GM12864 (cell line): ENCODE measurements at places on chromosomes 16 and 17.

DNA sequence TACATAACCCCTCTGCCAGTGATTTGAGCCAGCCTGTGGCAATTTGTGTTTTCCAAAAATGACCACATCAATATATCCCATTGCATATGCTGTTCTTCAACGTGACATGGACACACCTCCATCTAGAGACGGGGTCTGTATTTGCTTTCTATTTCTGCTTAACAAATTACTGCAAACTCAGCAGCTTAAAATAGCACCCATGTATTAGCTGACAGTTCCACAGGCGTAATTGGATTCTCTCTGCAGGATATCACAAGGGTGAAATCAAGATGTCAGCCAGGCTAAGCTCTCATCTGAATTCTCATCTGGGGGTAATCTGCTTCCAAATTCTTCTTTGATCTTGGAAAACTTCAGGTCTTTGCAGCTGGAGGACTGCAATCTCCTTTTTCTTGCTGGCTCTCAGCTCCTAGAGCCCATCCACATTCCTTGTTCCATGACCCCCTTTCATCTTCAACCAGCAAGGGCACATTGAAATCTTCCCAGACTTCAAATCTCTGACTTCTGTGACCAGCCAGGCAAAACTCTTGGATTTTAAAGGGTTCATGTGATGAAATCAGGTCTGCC is 8.2 kb downstream of the KRT9 start:
- DNase-seq, result no peak

- DNase-seq, result no peak
Measured at GRCh38 chr16:75264457-75264998, 13.1 kb upstream of the BCAR1 start.

GRCh38 chr17:81583589-81584342 is 31.6 kb upstream of the FAAP100 start:
- DNase-seq, result no peak

DNA sequence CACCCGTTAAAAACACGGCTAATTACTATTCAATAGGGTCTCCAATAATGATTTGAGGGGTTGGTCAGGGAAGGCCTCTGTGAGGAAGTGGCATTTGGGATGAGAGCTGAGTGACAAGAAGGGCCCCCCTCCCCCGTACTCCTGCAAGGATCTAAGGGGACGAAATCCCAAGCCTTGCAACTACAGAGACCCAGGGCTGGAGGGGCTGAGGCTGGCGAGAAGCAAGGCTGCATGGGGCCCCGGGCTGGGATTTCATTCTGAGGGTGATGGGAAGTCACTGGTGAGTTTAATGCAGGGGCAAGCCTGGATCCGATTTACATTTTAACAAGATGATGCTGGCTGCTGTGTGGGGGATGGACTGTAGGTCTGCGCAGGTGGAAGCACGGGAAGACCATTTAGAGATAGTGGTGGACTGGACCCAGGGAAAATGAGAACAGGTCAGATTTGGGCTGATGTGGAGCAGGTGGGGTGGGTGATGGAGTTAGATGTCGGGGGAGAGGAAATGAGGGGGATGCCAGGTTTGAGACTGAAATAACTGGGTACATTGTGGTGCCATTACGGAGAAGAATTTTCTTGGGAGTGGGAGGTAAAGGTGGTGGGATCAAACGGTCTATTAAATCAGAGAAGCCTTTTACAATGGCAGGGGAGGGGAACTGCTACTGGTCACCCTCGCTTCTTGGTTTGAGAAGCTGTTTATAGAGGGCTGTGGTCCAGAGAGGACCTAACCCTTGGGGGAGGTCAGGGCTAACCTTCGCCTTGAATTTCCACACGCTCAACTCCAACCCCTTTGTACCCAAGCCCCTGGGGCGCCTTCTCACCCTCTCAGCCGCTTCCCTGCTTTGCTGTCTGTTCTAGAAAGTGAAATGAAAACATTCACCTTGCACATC is 932 bp upstream of the MYBBP1A start:
- no peak for DNase-seq

- DNase-seq, result no peak
Measured at GRCh38 chr16:65154321-65154720, 32.5 kb upstream of the CDH11 start.
